ENCODE measurements at places on chromosomes 2 and 18.

GRCh38 chr2:196230061-196230854 lies 58.9 kb upstream of the STK17B start:
- no peak for DNase-seq

- DNase-seq, result no peak
Observed at GRCh38 chr2:12127638-12128037, 381.2 kb downstream of the LPIN1 start.

GRCh38 chr2:44929735-44930273 lies 11.7 kb upstream of the SIX3 start:
- DNase-seq, result no peak

DNA sequence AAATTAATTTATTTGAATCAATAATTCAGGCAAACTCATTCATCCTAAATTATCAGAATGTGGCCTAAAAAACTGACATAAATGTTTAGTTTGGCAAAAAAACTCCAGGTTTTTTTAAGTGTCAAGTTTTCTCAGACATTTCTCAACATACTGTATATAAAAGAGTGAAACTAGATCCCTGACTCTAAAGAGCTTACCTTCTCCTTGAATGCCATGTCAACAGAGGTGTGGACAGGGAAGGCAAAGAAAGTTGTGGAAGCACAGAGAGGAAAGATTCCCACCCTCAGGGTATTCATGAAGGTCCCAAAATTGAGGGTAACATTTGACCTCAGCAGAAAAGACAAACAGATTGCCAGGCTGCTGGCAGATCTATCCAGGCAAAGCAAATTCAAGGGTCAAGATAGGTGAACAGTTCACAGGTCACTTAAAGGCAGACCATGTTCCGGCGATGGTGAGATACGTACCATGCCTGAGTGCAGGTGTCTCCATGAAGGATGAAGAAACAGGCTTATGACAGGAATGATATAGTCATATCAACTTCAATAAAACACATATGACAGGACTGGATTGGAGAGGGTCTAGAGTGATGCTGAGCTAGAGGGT lies 1638.3 kb upstream of the ZEB2 start:
- DNase-seq, result no peak

DNA sequence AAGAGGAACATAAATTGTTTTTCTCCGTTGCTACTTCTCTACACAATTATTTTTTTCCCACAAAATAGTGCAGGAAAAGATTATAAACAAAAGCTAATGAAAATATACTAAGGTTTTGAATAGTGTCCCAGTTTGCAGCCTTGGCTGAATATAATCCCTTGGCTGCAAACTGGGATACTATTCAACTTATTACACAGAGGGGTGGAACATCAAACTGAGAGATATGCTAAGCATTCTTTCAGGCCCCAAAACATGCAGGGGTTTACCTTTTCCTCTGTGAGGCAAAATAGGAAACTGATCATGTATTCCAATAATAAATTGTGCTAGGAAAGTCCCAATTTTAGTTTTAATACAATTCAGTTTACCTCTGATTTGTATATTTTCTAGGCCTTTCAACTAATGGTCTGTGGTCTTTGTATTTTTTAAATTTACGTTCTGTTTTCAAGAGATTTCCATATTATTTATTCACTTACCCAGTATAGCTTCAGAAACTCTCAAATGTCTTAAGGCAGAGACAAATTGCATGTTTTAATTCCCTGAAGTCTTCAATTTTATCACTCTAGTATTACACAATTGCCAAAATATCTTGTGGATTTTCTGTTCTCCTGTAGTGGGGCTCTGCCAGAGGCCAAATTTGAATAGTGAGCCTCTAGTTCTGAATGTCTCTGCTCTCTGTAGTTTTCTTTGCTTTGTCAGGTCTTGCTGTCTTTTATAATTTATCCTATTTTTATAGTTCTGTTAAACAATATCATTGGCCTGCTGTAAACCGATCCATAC lies 63.9 kb downstream of the PPP1R1C start:
- no peak for DNase-seq

GRCh38 chr2:86464652-86465051 lies 23.5 kb downstream of the KDM3A start:
- DNase-seq, result no peak

DNA sequence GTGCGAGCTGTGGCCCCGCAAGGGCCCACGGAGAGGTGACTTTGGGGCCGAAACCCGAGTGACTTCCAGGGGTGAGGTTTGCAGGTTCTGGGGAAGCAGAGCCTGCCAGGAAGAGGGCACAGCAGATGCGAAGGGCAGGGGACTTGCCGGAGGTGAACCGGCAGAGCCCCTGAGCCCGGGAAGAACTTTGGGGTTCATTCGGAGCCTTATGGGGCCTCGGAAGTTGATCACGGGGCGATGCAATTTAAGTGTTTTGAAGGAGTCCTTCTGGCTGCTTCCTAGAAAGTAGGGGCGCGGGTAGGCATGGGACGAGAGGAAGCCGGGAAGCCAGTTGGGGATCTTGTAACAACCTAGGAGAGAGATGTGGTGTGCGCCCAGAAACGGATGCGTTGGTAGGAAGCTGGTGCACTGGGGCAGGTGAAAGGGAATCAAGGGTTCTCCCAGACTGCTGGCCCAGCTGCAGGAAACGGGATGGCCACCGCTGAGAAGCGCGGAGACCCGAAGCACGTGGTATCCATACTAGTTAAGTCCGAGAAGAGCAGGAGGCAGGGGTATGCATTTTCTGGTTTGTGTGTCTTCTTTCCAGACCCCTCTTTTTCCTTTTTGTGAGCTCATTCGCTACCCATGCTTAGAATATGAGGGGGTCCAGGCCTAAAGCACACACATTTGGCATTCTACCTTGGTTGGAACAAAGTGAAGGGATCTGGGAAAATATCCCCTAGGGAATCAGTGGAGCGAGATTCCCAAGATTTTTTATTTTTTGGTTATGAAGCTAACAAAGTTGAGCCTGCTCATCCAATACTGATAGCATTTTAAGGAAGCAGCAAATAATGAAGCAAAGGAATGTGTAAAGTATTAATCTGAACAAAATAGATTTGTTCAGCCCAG lies 758 bp downstream of the SCLY start:
- peak; percentile 14 for DNase-seq

DNA sequence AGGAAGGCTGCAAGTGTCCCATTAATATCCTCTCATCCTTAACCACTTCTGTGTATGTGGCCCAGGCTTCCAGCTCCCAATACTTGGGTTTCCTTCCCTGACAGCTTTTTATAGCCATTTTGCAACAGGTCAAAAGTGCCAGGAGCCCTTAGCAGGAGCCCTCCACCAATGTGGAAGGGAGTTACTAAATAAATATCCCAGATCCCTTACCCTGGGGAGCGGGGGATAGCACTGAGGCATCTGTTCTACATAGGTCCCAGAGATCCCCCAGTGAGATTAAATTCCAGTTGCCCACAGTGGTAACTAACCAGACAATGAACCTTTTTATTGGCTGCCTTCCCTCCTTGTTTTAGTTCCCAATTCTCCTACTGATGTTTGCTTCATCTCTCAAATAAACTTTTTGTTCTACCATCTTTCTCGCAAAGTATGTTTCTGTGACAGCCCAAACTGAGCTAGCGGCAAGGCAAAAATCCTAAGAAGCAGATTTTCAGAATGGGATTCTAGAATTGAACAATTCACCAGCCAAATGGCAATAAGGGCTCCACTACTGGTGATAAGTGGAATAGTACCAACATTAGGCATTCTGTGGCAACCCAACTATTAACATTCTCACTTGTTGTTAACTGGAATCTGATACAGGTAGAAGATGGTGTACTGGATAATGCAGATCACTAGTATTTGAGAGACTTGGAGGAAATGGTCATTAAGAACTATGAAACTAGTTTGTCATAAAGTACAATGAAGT lies 83.9 kb upstream of the MAPRE2 start:
- no peak for DNase-seq

GRCh38 chr2:65880436-65880835 lies 448.0 kb upstream of the SPRED2 start:
- DNase-seq, result no peak

DNA sequence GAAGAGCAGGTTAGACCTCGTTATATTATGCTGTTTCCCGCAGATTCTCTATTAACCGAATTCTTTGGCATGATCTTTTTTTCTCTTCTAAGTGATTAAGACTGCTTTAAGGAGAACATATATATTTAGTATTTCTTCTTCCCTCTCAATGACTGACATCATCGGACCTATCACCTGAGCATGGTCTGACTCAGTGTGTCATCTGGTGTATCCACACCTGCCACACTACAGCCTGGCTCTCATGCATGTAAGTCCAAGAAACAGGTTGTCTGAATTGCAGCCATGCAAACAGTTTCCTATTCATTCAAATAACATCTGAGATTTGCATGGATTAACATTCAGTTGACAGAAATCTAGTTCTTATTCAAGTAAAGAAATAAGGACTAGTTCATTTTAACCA lies 55.1 kb upstream of the CWC22 start:
- no peak for DNase-seq

GRCh38 chr2:31762085-31762484 lies 181.3 kb upstream of the SRD5A2 start:
- no peak for DNase-seq

- no peak for DNase-seq
Observed at GRCh38 chr2:201831469-201831868, 25.1 kb downstream of the CDK15 start.

Data from NCI-H1092 treated with DMSO at 0.1 percent for 48 hours (cell line).